CD8-positive, alpha-beta memory T cell (primary cell): ENCODE measurements at places on chromosomes 4 and X.

- no peak for DNase-seq
Measured at GRCh38 chr4:29199485-29199884, 1520.7 kb upstream of the PCDH7 start.

GRCh38 chrX:13285693-13286092 lies 34.2 kb downstream of the ATXN3L start:
- DNase-seq, result no peak

GRCh38 chr4:41297832-41298231 lies 41.1 kb downstream of the UCHL1 start:
- no peak for DNase-seq

- DNase-seq, result no peak
Measured at GRCh38 chr4:7608046-7608445, 173.3 kb upstream of the PSAPL1 start.

DNA sequence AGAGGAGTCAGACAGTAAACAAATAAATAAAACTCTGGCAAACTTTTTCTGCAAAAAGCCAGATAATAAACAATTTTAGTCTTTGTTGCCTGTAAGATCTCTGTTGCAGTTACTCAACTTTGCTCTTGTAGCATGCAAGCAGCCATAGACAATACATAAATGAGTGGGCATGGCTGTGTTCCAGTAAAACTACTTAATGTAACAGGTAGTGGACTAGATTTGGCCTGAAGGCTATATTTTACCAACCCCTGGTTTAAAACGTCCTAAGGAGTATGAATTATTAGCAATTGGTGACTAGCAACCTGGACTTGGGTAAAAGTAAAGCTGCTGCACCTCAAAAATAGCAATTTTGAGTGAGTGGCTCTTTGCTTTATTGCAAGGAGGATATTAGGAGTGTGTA lies 30.9 kb downstream of the SLAIN2 start:
- DNase-seq, result no peak

DNA sequence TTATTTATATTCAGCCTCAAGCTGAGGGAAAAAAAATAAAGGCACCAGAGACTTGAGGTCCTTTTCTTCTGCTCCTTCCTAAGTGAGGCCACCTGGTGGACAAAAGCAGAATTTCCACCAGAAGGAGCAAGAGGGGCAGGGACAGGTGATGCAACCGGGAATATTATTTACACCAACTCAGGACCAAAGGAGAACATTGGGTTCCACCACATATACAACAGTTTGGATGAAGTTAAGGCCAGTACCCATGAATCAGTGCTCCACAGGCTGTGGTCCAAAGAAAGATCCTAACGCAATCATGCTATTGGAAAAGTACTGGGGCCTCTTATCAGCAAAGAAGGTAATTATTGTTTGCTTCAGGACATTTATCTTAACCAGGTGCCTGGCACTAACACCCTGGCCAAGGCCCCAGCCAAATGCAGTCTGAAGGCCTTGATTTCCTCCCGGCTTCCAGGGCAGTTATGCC lies 57.4 kb downstream of the TSC22D3 start:
- DNase-seq, result peak; percentile 45

DNA sequence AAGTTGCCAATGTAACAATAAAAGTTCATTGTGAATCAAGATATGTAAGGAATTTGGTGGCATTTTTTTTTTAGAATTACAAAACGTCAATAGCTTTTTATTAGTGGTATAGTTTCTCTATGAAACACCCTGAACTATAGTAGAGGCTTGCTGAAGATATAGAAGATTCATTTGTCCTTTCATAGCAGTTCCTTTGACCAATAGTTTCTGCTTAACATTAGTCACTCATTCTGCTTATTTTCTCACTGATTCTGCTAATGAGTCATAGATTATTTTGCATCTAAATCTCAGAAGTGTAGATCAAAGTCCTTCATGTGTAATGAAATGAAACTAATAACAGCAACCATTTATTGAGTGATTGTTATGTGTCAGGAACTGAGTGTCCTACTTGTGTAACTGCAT lies 205.0 kb upstream of the TET2 start:
- DNase-seq, result no peak

- no peak for DNase-seq
Measured at GRCh38 chr4:6442555-6442954, 29.9 kb downstream of the PPP2R2C start.
